ENCODE measurements at places on chromosomes 4 and X. TPM values are rescaled to one million over a fixed set of nuclear protein-coding genes. Genes with fewer than 3 reads are reported as not detected.

DNA sequence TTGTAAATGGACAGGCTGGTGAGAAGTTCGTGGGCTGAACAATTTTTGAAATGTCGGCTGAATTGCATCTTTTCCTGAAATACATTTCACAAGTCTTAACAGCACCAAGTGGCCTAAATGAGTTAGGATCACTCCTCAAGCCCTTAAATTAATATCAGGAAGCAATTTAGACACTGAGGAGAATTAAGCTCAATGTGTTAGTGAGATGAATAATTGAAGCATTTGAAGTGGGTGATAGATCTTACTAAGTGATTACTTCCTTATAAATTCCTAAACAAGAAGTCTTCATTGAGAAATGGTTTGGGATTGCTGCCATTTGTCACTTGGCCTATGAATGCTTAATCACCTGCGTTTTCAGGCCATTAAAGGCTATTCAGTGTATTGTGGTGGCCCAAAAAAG, 116.8 kb downstream of the NAA11 start:
- H3K27ac ChIP-seq: no peak overlapping the region
- no peak overlapping the region for H3K4me3 ChIP-seq
- H3K36me3 ChIP-seq: no peaks in the 10 kb centered on the region
- DNase-seq: no peak
- H3K27me3 ChIP-seq: no peaks in the 10 kb centered on the region

BTK gene
- not detected for total RNA-seq

DNA sequence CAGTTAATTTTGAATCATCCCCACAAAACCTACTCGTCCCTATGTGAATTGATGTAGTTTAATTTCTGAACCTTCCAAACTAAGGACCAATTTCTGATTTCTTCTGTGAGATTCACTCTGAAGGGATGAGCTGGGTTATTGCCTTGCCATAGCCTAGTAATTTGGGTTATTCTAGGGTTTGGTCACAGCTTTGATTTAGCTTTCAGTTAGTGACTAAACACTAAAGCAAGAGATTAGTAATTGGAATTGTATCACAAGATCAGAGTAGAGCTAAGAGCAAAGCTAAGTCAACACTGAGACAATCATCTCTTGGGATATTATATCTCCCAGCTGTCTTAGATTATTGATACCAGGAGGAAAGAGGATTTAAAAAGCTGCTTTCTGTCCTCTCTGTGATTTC, 588.0 kb downstream of the CCSER1 start:
- H3K36me3 ChIP-seq: no peaks in the 10 kb centered on the region
- H3K4me1 ChIP-seq: no peaks in the 10 kb centered on the region
- H3K27me3 ChIP-seq: no peaks in the 10 kb centered on the region
- DNase-seq: no peak
- no peak overlapping the region for H3K27ac ChIP-seq

GRCh38 chr4:244471-244870, 60.8 kb downstream of the ZNF732 start:
- H3K27ac ChIP-seq: no peak overlapping the region
- H3K36me3 ChIP-seq: no peaks in the 10 kb centered on the region
- H3K4me1 ChIP-seq: no peaks in the 10 kb centered on the region
- no peak for DNase-seq
